Lower leg skin (tissue), 4 donors: ENCODE measurements at places on chromosomes 16 and 17. TPM values are rescaled to one million over a fixed set of nuclear protein-coding genes. Genes with fewer than 3 reads are reported as not detected.

GRCh38 chr16:13920510-13920818 lies 510 bp downstream of the ERCC4 start:
- DNase-seq, result no peak

- DNase-seq, result no peak
Observed at GRCh38 chr16:87331241-87331801, 14.1 kb upstream of the C16orf95 start.

- no peak for DNase-seq
Observed at GRCh38 chr17:50115756-50116155, 14.2 kb downstream of the SAMD14 start.

DNA sequence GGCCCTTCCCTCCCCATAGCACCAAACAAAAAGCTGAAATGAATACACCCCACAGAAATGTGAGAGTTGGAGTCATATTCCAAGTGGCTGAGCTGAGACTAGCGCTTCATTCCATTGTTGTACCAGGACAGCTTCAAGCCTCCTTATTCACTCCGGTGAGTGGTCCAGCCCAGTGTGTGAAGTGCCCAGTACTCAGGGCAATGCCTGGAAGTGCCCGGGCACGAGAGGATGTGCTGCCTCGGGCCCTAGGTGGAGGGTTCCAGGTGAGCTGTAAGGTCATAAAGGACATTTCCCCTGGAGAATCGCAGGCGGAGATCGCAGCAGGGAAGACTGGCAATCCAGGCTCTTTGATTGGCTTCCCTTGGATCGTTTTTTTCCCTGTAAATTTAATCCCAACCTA lies 5.4 kb upstream of the CYLD start:
- DNase-seq, result no peak

The ASPA gene
- total RNA-seq, result 1.1 TPM

The KCNJ18 gene
- total RNA-seq, result 29.6 TPM

The PNMT gene
- total RNA-seq, result 1.6 TPM

The TPSAB1 gene
- 32.5 TPM for total RNA-seq

The TMEM219 gene
- 133 TPM for total RNA-seq

The GRIN2C gene
- total RNA-seq, result 0.49 TPM

The YBX2 gene
- 8.0 TPM for total RNA-seq
